ENCODE measurements at places on chromosomes 5 and 9.

- DNase-seq = no peak
Observed at GRCh38 chr9:109640580-109641371, 139.2 kb upstream of the PALM2AKAP2 start.

- DNase-seq = no peak
Observed at GRCh38 chr5:88889189-88890069, 6.4 kb upstream of the MEF2C start.

DNA sequence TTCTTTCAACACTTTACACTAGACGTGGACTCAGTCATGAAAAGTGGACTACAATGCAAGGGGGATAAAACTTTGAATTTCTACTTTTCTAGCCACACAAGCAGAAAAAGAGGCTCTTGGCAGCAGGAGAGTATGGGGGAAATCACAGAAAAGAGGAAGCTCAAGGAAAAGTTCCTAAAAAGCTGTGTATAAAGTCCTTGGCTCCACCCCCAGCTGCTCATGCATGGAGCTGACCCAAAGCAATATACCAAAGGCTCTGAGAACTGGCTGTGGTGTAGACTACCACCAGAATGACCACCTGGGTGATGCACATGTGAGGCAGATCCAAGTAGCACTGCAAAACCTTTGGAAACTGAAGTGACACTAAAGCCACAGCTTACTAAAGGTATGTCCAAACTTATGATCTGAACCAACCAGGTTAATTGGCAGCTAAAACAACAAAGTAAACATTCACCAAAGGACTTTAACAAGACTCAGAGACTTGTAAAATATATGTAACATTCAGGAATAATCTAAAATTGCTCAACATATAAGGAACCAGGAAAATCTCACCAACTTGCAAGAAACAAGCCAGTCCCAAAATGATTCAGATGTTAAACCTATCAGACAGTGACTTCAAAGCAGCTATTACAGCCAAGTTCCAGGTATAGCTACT, 55.5 kb upstream of the RASGRF2 start:
- no peak for DNase-seq

GRCh38 chr9:101536351-101536750, 2.7 kb downstream of the RNF20 start:
- DNase-seq = no peak

DNA sequence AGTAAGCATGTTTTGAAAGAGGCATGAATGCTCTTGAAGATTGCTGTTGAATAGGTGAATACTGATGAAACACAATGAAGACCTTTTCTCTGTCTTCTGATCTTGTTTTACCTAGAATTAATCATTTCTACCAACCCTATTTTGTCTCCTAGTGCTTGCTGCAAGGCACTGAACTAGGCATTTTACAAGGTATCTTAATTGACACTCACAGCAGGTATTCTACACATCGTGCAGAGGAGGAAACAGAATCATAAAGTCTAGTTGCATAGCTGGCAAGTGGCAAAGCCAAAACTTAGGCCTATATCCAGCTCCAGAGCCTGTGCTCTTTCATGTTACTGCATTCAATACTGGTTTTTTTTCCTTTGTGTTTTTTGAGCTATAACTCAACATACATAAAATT, 50.7 kb downstream of the CTNNA1 start:
- DNase-seq = no peak

GRCh38 chr5:1041225-1042143, 32.9 kb downstream of the NKD2 start:
- no peak for DNase-seq

- DNase-seq = no peak
Observed at GRCh38 chr5:150196514-150196913, 6.7 kb downstream of the SLC6A7 start.

- DNase-seq = no peak
Observed at GRCh38 chr5:125262782-125263181, 516.3 kb upstream of the ZNF608 start.

DNA sequence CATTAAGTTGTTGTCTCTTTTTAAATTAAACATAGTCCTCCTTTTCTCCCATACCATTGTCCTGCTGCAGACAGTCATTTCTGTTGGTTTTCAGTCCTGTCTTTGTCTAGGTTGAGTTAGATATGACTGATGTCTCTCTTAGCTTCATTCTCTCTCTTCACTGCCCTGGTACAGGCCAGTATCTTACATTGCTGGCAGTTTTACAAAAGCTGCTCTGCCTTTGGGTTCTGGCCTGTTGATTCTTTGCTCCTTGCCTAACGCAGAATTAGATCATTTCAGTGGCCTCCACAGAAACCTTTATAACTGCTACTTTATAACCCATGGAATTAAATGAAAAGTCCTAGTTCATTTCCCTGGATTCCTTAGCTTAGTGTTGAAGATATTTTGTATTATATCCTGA, 33.7 kb downstream of the GPR21 start:
- no peak for DNase-seq

- DNase-seq = no peak
Observed at GRCh38 chr9:126842977-126843799, 17.3 kb upstream of the ZBTB34 start.

All from activated CD4-positive, alpha-beta T cell treated with anti-CD3 and anti-CD28 coated beads, Interleukin-2, amount 50 U/mL, for 48 hours (primary cell).